Activated CD4-positive, alpha-beta memory T cell treated with anti-CD3 and anti-CD28 coated beads, Interleukin-2, amount 10 ng/mL, durations not matched to agents 7 days and 5 days (primary cell): ENCODE measurements at places on chromosomes 3 and 15. TPM values are rescaled to one million over a fixed set of nuclear protein-coding genes. Genes with fewer than 3 reads are reported as not detected.

GRCh38 chr3:36542186-36542585 lies 161.9 kb downstream of the STAC start:
- DNase-seq, result no peak

DNA sequence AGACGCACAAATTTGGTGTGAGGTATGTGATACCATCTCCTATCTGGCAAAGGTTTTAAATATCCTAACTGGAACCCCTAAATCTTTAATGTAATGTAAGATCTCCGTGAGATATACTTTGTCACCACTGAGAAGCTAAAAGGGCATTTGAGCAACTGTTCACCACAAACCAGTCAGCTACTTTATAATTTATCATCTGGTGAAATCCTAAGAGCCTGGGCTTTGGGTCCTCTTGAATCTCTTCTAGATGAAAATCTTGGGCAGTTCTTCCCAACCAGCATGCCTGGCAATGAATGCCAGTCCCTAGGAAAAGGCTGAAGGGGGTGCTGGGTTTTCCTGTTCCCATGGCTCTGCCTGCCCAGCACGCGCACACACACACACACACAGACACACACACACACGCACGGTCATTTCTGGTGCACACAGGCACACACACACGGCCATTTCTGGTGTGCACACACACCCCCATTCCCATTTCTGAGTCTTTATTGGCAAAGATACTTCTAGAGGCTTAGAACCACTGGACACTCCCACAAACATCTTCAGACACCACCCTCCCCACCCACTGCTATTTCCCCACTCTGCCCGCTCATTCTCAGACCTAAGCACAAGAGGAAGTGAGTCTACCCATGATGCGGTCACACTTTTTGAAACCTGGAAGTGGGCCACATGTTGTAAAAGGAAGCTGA lies 72.6 kb downstream of the MYO1E start:
- peak; percentile 84 for DNase-seq

Gene RARRES1
- not detected for total RNA-seq

- DNase-seq, result no peak
Measured at GRCh38 chr15:72161361-72162132, 36.0 kb downstream of the GRAMD2A start.

Gene NEIL1
- 7.0 TPM for total RNA-seq

Gene SLC28A2
- total RNA-seq, result not detected

DNA sequence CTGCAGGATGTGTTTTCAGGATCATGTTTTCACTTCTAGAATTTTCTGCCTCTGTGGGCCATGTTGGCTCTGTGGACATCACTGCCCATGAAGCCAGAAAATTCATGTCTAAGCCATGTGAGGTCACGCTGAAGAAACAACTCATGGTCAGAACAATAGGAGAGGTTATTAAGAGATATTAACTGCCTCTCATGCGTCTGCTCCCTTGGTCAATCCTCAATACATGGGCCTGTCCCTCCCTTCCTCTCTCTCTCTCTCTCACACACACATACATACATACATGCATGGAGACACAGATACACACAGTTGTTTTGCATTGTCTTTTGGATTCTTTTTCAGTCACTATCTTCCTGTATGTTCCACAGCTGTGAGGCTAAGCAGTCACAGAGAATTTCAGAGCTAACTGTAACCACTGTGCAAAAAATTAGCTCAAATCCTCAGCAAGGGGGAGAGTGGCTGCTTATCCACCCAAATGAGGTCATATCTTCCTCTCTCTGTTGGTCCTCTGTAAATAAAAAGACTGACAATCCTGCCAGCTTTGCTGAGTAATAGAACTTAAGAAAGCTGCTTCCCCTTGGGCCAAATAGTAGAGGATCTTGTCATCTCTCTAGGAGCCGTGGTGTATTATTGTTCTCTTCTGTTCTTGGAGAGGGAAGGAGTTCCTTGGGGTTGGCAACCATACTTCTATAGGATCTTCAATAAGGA lies 45.6 kb downstream of the LRTM1 start:
- DNase-seq, result no peak

- no peak for DNase-seq
Measured at GRCh38 chr3:188174317-188175044, 20.5 kb downstream of the LPP start.

Gene MESP2
- not detected for total RNA-seq

DNA sequence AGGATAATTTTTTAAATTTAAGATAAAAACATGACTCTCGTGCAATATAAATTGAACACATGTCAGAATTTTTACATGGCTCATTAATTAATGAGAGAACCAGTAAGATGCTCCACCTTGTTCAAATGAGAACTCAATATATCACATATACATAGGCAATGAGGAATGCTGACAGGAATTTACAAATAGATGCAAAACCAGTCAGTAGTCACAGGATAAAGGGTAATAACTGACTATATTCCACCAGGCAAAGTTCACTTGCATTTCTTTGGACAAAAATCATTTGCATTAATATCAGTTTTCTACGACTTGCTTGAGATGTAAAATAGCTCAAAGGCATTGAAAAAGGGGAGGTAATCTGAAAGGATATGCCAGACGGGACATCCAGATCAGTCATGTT lies 139.4 kb downstream of the STAC start:
- no peak for DNase-seq

Gene PROS1
- total RNA-seq, result 0.50 TPM

Gene GOLGA8G
- not detected for total RNA-seq

DNA sequence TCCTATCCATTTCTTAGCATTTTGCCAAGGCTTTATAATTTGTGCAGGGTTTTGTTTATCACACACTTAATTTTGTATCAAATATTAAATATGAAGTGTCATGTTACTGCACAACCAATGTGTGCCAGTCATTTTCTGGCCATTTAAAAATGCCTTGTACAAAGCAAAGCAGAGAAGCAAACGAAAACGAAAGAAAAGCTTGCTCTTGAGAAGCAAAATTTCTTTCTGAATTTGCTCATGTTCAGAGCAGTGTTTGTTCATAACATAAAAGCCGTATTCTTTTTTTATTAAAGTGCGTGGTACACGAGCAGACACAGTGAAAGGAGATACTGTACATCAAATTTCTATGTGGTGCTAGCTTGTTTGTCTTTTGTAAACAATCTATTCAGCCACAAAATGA lies 792.6 kb downstream of the NAALADL2 start:
- no peak for DNase-seq

- no peak for DNase-seq
Measured at GRCh38 chr3:190458040-190458439, 8.3 kb upstream of the TMEM207 start.

DNA sequence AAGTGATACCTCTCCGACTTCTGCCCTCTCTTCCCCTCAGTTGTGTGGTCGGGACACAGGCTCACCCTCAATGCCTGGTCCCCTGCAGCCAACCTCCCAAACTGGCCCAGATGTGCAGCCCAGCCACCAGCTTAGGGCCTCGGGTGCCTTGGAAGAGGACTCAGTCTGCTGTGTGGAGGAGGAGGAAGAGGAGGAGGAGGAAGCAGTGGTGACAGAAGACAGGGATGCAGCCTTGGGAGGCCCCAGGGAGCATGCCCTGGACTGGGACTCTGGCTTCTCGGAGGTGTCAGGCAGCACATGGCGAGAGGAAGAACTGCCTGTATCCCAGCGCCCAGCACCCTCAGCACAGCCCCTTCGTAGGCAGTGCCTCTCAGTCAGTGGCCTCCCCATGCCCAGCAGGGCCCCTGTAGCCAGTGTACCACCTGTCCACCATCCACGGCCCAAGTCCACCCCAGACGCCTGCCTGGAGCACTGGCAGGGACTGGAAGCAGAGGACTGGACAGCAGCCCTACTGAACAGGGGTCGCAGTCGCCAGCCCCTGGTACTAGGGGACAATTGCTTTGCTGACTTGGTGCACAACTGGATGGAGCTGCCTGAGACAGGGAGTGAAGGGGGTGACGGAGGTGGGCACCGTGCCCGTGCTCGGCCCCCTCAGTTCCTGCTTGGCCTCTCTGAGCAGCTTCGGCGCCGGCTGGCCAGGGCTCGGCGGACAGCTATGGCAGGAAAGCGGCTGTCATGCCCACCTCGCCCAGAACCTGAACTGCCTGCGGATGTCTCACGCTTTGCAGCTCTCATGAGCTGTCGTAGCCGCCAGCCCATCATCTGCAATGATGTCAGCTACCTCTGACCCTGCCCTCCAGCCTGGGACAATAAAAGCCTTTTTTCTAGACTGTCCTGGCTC lies 1.3 kb downstream of the INKA1 start:
- DNase-seq, result no peak

Gene NR1I2
- 0.13 TPM for total RNA-seq

GRCh38 chr15:80780416-80781221 lies 1.4 kb downstream of the CEMIP start:
- DNase-seq, result peak; percentile 29

- DNase-seq, result no peak
Measured at GRCh38 chr15:70147178-70147760, 49.6 kb upstream of the TLE3 start.

Gene PPARG
- 3.7 TPM for total RNA-seq

Gene DNAJC17
- 35.8 TPM for total RNA-seq

DNA sequence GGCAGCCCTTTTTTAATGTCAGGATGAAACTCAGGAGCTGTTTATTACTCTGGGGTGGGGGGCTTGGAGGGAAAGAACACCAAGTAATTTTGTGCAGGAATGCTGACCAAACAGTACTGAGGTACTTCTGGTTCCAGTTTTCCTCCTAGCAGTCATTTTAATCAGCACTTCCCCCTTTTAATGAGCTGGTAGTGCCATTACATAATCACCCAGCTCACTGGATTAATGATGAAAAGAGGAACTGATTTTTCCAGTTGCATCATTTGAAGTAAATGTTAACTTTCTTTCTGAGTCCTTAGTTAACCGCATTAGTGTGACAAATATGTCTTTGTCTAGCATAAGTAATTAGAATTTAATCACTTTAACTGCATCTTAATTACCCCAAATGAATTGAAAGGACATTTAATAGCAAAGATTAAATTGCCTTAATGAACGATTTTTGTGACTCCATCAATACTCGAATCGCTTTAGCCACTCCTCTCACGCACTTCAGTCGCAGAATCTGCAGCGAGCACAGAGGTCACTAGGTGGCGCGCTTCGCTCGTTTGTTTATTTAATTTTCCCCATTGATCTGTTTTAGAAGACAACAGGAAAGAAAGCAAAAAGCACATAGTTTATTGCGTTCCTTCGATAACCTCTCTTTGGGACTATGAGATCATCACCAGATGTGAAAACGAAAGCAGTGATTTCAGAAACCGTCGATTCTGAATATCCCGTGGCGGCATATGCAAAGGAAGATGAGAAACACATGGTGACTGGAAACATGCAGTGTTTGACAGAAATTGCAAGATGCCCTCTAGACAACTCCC lies 9.8 kb downstream of the ONECUT1 start:
- peak; percentile 80 for DNase-seq

Gene FLNB
- total RNA-seq, result 33.3 TPM

- DNase-seq, result no peak
Measured at GRCh38 chr3:85297291-85297690, 338.5 kb downstream of the CADM2 start.

Gene MED12L
- 1.6 TPM for total RNA-seq

Gene SLC24A5
- not detected for total RNA-seq

Gene SENP7
- total RNA-seq, result 30.5 TPM

DNA sequence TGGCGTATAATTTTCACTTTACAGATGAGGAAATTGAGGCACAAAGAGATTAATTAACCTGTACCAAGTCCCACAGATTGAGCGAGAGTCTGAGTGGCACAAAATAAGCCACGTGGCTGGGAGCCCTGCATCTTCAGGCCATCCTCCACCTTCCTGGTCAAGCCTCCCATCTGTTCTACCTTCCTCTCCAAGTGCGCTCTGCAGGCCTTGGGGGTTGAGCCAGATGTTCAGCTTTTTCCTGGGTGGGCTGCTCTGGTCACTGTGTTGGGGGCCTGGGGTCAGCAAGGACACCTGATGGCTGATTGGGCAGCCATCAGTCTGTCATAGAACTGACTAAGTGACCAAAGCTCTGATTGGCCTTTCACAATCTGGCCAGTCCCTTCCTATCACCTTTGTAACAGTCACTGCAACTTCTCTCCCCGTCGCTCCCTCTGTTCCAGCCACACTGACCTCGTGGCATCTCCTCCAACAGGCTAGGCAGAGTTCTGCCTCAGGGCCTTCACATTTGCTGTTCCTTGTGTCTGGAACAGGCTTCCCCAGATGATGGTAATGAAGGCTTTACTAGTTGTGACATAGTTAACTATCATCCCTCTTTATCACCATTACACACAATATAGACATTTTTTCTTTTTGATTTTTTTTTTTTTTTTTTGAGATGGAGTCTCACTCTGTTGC lies 46.8 kb downstream of the SCN5A start:
- DNase-seq, result no peak

Gene TTLL3
- 59.0 TPM for total RNA-seq

Gene SNRK
- 71.0 TPM for total RNA-seq

Gene FGF7
- total RNA-seq, result not detected

- no peak for DNase-seq
Measured at GRCh38 chr3:52041118-52041731, 15.1 kb downstream of the DUSP7 start.

DNA sequence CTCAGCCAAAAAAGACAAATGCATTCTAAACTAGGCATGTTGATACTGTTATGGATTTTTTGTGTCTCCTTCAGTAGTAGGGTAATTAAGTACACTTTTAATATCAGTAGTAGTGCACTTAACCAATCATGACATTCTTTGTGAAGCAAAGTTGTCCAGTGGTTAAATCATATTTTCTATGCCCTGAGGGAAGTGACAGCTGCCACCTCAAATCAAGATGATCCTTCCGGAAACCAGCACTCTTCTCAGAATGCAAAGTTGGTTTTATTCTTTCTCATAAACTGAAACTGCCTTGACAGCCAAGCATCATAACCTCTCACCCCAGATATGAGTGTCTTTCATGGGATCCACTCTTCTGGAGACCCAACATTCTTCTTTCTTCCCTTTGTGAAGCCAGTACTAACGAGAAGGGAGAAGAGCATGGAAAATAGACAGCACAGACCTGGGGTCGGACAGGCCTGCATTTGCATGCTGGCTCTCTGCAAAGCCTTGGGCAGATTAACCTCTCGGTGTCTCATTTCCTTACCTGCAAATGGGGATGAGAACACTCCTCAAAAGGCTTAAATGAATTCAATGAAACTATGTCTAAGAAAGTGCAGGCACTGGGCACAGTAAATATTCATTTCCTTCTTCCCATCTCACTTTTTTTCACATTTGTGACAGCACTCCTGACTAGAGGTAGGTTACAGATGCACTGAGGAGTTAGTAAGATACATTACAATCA lies 13.2 kb downstream of the AAGAB start:
- peak; percentile 50 for DNase-seq

- no peak for DNase-seq
Measured at GRCh38 chr15:91338766-91339165, 238.7 kb downstream of the SV2B start.

DNA sequence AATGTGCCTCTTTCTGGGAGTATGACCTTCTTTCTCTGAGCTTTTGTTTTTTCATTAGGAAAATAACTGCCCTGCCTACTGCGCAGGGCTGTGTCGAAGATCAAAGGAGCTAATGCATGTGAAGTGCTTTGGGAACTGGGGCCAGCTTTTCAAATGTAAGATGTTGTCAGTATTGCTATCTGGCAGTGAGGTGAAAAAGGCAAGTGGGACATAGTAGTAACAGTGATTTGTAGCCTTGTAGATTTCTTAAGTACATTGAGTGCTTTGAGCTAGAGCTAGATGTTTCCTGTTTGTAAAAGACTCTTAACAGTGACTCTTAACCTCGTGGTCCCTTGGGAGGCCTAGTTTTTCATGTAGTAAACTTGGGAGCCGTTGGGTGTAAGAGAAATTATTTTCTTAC lies 126.5 kb downstream of the ECT2 start:
- DNase-seq, result no peak
